ENCODE measurements at places on chromosomes 6 and 20.

DNA sequence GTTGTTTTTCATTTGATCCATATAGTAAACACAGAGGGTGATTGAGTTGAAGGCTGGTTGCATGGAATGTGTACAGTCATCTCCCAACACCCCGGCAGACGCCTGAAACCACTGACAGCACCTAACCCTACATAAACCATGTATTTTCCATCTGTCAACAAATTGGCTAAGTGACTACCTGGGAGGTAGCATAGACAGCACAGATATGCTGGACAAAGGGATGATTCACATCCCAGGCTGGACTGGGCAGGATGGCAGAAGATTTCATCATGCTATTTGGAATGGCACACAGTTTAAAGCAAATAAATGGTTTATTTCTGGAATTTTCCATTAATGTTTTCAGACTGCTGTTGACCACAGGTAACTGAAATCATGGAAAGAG lies 4.4 kb upstream of the VIP start:
- no peak for DNase-seq

GRCh38 chr6:37097335-37097734 lies 72.6 kb upstream of the PIM1 start:
- no peak for DNase-seq

- no peak for DNase-seq
These were observed 96.9 kb upstream of the ARMC2 start for GRCh38 chr6:108751282-108751681.

DNA sequence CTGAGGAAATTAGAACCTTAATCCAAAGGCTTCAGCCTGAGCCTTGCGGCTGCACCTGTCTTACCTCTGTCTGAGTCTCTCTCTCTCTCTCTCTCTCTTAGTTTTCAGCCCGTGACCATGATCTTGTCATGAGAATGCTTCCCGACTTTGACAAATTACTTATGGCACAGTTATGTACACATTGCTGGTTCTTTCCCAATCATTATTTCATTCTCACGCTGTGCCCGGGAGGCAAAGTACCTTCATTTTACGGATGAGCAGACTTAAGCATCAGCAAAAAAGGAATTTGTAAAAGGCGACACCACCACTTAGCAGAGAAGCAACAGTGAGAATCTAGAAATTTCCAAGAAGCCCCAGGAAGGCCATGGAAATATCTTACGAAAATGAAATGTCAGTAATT lies 54.6 kb downstream of the GMPR start:
- DNase-seq, result no peak

GRCh38 chr6:89518352-89519055 lies 85.6 kb downstream of the ANKRD6 start:
- DNase-seq, result no peak

GRCh38 chr20:32069711-32070110 lies 17.7 kb downstream of the HCK start:
- DNase-seq, result no peak

GRCh38 chr20:52291109-52291508 lies 99.5 kb upstream of the ZFP64 start:
- DNase-seq, result no peak

DNA sequence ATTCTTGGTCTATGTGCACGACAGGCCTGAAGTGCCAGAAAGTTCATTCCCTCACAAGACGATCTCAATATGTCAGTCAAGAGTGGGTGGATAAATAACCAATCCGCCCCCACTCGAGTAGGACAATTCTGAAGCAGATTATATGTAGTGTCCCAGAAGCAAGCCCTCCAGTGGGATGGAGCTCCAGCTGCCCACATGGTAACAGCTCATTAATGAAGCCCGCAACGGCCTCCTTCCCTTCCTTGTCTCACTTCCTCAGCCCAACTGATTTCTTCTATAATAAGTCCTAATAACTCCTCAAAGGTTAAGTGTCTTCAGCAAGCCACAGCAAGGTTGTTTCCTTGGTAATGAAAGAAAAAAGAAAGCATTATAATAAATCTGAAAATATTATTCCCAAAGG lies 82.1 kb upstream of the F13A1 start:
- DNase-seq, result no peak

DNA sequence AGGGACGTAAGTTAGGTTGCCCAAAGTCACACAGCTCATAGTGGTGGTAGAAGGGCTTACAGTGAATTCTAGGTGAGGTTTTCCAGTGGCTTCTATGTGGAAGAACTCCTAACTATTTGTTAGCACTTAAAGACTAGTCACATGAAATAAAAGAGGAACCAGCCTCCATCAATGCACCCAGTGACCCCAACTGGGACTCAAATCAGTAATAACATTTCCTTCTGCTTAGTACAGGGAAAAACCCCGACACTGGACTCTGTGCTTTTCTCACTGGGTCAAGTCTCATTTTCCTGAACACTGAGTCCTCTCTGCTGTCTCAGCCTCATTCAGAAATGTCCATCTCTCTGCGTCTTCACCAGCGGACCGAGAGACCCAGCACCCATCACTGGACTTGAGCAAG lies 89.2 kb downstream of the SLC22A23 start:
- no peak for DNase-seq

DNA sequence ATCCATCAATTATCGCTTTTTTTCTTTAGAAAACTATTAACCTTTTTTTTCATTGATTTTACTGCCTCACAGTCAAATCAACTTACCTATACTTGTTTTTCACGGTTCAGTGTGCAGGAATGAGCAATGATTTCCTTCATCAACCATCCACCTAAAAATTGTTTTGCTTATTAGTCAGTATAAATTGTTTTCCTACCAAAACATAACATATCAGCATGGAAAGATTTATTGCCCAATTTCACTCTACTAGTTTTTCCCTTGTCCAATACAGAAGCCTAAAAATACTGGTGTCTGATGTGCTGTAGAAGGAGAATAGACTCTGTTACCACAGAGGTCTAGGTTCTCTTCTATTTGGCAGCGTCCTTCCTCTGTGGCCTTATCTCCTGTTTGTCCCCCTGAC lies 558.2 kb upstream of the CITED2 start:
- no peak for DNase-seq

GRCh38 chr20:62704341-62704948 lies 4.2 kb upstream of the NTSR1 start:
- no peak for DNase-seq

DNA sequence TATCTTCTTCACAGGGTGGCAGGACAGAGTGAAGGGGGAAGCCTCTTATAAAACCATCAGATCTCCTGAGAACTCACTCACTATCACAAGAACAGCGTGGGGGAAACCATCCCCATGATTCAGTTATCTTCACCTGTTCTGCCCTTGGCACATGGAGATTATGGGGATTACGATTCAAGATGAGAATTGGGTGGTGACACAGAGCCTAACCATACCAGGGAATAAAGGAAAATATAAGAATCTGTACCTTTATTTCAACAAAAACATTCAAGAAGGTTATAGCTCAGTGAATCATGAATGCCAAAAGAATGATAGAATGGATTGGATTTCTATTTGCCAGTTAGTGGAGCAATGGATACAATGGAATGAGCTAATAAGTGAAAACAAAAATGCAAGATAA lies 214.4 kb downstream of the PTPRK start:
- DNase-seq, result no peak

DNA sequence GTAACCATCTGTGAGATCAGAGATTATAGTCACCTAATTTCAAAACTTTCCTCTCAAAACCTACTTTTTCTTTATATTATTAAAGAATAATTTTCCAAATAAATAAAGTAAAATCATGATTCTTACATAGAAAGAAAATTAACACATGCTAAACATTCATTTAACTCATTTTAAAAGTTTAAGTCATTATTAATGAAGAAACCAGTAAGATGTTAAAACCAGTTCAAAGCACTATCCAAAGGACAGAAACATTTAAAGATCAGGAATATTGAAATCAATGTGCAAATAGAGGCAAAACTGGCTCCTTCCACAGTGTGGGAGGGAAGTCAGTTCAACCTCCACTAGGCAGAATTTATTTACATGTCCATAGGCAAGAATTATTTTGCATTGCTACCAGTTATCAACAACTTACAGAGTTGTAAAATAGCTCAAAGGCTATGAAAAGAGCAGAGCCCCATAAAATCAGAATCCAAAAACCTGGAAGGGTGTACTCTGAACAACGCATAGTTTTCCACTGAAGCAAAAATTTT lies 146.9 kb downstream of the KHDC1L start:
- no peak for DNase-seq

GRCh38 chr6:44580901-44581300 lies 193.4 kb downstream of the CDC5L start:
- no peak for DNase-seq

GRCh38 chr6:4774296-4774695 lies 1.9 kb upstream of the CDYL start:
- DNase-seq, result no peak

DNA sequence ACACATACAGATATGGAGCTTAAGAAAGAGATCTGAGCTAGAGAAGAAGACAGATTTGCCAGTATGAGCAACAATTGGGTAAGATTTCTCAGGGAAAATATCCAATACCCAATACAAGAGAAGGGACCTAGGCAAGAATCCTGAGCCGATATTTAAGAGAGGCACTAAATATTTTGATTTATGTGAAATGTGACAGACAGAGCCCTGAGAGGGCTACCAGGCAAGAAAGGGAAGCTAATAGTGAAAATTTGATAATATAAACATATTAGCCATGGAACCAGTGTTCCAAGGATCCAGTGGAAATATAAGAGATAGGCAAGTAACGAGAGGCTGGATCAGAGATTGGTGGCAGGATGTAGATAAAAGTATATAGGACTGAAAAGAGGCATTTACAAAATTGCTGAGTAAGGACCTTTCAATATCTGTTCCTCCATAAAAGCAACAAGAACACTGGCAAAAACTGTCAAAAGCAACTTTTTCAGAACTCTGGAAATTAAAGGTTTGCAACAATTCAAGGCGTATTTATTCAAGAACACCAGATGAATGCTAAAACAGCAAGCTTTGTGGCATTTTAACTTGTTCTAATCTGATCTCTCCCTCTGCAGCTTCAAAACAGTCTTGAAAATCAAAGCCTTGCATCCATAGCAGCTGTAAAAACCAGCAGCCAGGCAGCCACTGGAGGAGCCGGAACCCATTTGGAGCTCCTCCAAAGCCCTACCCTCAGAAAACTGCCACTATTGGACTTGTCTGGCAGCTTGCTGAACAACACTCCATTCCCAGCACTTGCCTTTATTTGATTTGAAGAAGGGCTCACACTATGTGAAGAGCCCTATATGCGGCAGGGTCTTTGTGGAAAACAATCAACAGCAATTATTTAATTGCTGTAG lies 58.8 kb downstream of the REV3L start:
- DNase-seq, result no peak

DNA sequence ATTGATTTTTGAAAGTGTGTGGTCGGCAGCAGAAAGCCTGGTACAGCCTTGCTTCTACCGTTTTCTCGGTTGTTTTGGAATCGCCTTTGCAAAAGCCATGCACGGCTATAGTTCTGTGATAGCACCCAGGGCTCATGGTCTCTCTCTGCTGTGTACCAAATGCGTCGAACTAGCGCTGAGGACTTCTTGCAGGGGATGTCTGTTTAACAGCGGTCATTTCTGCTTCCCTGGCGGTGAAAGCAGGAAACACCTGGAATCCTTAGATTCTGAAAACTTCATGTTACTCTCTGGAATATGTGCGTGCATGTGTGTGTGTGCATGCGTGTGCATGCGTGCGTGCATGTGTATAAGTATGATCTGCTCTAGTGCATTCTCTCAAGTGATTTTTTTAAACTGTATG lies 26.1 kb upstream of the GCNT2 start:
- DNase-seq, result no peak

DNA sequence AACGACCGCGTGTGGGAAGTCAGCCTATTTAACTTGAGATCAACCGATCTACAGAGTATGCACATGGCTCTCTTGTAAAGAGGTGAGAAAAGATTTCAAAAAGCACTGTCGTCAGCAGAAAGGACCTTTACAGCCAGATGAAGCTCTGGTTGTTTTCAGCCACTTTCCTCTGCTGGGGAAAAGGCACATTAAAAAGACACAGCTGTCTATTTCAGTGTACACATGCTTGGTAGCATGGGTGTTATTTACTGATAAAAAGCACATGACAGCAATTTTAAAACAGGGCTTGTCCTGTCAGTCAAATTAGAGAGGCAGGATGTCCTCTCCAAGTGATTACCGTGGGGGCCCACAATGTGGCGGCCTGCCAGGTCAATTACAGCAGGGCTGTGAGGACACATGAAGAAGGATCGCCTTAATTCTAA lies 188.9 kb downstream of the PRKN start:
- DNase-seq, result no peak

DNA sequence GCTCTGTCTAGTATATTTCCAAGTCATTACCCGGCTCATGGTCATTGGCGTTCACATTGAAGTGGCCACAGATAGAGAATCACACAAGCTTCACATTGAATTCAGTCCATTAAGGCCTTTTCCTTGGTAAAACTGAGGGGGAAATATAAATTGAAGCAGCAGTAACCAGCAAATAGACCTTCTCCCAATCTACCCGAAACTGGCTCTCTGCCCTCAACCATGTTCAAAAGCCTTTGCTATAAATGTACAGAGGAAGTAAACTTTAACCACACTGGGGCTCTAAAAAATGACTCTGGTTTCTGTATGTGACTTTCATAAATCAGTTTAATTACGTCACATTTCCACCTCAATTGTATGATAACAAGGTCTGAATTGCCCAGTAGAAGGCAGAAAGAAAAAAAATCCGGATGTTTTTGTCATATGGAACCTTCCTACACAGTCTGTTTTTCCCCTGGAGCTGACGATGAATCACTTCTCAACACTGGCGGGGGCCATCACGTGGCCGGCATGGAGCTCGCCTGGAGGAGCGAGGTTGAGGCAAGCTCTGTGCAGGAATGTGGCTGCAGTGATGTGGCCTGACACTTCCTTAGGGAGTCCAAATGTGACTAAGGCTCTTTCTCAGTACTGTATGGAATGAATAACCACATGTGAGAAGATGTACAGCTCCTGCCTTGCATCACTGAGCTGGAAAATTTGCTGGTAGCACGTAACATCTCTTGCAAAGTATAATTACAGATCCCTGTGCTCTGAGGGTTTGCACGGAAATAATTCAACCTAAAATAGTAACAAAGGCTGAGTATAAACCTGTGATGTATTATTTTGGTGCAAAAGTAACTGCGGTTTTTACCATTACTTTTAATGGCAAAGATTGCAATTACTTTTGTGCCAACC lies 58.6 kb upstream of the SNX9 start:
- DNase-seq, result peak; percentile 16
